ENCODE measurements at places on chromosomes 2 and 18.

GRCh38 chr2:10481055-10481665 lies 33.0 kb upstream of the ODC1 start:
- no peaks in the 10 kb centered on the region for H3K36me3 ChIP-seq
- peaks cover 4% of the 10 kb centered on the region for H3K27me3 ChIP-seq
- DNase-seq = no peak
- no peak overlapping the region for H3K4me3 ChIP-seq
- no peak overlapping the region for H3K27ac ChIP-seq
- H3K4me1 ChIP-seq = peaks cover 12% of the 10 kb centered on the region

GRCh38 chr2:145524836-145525235 lies 1004.9 kb upstream of the ZEB2 start:
- no peak overlapping the region for H3K27ac ChIP-seq
- H3K36me3 ChIP-seq = no peaks in the 10 kb centered on the region
- H3K4me3 ChIP-seq = no peak overlapping the region

GRCh38 chr2:224059178-224059577 lies 20.1 kb upstream of the SERPINE2 start:
- no peak for DNase-seq
- peaks cover 5% of the 10 kb centered on the region for H3K27me3 ChIP-seq
- H3K4me3 ChIP-seq = no peak overlapping the region
- no peak overlapping the region for H3K27ac ChIP-seq
- peaks cover 2% of the 10 kb centered on the region for H3K4me1 ChIP-seq

GRCh38 chr2:55017880-55018279 lies 32.4 kb downstream of the RTN4 start:
- no peaks in the 10 kb centered on the region for H3K36me3 ChIP-seq
- H3K27me3 ChIP-seq = no peaks in the 10 kb centered on the region
- H3K4me3 ChIP-seq = no peak overlapping the region
- peaks cover 37% of the 10 kb centered on the region for H3K4me1 ChIP-seq

DNA sequence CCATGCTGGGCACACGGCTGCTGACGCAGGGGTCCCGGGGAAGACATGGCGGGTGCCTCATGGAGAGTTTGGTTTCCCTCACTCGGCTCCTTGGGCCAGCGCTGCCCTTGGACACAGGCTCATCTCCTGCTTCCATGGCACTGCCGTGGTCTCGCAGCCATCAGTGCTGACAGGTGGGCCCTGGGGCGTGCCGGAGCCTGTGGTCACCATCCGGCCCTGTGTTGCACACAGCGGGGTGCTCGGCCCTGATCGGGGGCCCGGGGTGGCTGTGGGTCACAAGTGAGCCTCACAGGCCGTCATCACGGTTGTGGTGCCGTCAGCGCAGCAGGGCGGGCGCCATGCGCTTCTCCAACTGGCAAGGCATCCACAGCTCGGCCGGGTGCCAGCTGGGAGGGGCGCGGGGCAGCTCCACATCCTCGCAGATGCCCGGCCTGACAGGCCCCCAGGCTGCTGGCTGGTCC lies 582 bp downstream of the RTP5 start:
- no peak for DNase-seq
- peaks cover 10% of the 10 kb centered on the region for H3K27me3 ChIP-seq
- H3K4me1 ChIP-seq = peaks cover 13% of the 10 kb centered on the region
- H3K4me3 ChIP-seq = no peak overlapping the region
- H3K27ac ChIP-seq = no peak overlapping the region
- no peaks in the 10 kb centered on the region for H3K36me3 ChIP-seq

DNA sequence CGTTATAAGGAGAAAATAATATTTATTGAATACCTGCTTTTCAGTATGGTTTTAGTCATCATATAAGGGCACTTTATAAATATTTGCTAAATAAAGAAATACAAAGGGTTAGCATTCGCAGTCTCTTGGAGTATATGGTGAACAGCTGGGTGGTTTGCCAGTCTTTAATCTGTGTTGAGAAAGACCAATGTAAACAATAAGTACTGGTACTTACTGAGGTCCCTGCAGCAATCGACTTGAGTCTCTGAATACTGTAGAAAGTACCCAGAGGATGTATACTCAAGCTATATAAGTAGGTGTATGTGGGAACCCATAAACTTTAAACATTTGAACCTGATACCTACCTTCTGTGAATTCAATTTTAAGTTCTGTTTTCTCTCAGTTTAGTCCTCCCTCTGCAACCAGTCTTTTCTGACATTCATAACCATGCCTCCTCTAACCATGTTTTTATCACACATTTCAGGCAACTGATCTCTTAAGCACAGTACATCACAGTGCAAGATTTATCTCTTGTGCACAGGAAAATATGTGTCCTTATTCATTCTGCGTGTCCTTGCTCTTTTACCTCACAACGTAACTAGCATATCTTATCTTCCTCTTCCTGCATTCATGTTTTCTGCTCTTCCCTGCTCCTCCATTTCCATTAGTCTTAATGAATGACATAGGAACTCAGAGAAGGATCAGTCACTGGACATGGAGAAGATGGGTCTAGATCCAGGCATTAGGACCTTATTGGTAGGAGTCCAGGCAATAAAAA lies 21.7 kb downstream of the C18orf63 start:
- peaks cover 54% of the 10 kb centered on the region for H3K4me1 ChIP-seq
- H3K4me3 ChIP-seq = no peak overlapping the region

GRCh38 chr2:70132244-70133126 lies 45.2 kb downstream of the PCBP1 start:
- H3K27ac ChIP-seq = peak overlapping the region; percentile 99
- H3K36me3 ChIP-seq = peaks cover 4% of the 10 kb centered on the region
- peak overlapping the region; percentile 92 for H3K4me3 ChIP-seq
- H3K27me3 ChIP-seq = no peaks in the 10 kb centered on the region
- DNase-seq = no peak
- peaks cover 72% of the 10 kb centered on the region for H3K4me1 ChIP-seq

DNA sequence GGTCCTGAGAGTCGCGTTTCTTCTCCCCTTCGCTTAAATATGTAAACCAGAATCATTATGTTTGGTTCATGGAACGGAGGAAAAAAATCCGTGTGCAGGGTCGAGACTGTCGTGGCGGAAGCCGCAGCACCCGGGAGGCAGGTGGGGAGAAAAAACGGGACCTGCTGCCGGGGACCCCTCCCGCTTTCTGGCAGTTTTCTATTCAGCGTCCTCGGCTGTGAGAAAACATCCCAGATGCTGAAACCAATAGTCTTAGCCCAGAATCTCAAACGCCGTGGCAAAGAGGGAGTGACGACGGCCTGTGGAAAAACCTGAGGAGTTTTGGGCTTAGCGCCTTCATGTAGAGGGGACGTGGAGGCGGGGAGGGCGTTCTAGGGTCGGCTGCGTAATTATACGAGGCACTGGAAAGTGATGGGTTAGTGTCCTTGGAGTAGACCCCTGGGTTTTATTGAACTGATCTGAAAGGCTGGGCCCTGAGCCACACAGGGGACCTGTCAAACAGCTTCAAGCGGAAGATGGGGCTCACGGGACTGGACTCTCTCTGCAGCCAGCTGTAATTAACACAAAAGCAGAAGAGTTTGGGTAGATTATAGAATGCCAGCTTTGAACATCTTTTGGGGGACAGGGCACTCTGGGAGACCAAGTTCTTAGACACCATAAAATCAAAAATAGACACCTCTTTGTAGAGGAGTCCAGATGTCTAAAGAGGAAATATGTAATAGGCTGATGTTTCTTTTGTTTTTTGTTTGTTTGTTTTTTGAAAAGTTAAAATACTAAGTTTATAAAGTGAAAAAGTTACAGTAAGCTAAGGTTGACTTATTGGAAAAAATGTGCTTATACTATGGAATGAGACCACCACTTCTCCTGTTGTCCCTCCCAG lies 834 bp upstream of the BUB1 start:
- peak overlapping the region; percentile 97 for H3K27ac ChIP-seq
- H3K36me3 ChIP-seq = peaks cover 5% of the 10 kb centered on the region
- DNase-seq = peak; percentile 28
- H3K4me1 ChIP-seq = peaks cover 34% of the 10 kb centered on the region
- peak overlapping the region; percentile 96 for H3K4me3 ChIP-seq
- H3K27me3 ChIP-seq = no peaks in the 10 kb centered on the region

- no peaks in the 10 kb centered on the region for H3K36me3 ChIP-seq
- DNase-seq = no peak
- H3K27ac ChIP-seq = no peak overlapping the region
These were observed 120.9 kb downstream of the CLIP4 start for GRCh38 chr2:29236074-29236473.

DNA sequence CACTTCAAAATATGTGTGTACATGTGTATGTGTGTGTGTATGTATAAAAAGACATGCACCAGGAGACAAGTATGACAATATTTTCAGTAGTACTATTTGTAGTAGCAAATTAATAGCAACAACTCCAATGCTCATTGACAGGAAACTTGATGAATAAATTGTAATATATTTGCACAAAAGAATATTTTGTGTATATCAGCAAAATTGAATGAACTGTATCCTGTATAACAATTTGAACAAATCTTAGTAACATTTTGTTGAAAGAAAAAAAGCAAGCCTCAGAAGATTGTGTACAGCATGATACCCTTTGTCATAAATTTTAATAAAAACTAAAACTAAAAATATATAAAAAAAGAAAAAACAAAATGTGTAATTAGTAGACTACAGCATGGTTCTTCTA lies 1367.3 kb upstream of the TMEFF2 start:
- H3K27me3 ChIP-seq = no peaks in the 10 kb centered on the region
- no peaks in the 10 kb centered on the region for H3K4me1 ChIP-seq
- H3K4me3 ChIP-seq = no peak overlapping the region
- no peaks in the 10 kb centered on the region for H3K36me3 ChIP-seq
- DNase-seq = no peak

DNA sequence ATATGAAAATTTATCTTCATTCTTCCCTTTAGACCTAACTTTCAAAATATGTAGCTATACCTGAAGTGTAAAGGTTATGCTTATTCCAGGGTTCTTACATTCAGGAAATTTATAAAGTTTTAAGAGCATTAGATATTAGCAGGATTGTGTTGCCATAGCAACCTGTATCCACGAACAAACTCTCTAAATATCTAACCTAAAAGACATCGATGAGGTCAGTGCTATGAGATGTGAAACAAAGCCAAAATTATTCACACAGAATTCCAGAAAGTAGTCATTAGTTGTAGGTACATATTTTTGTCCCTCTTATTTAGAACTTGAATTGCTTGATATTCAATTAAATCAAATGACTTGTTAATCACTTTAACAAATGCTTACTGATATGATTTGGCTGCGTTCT lies 705.3 kb downstream of the SOCS6 start:
- H3K36me3 ChIP-seq = no peaks in the 10 kb centered on the region
- no peak overlapping the region for H3K4me3 ChIP-seq
- no peak overlapping the region for H3K27ac ChIP-seq
- H3K27me3 ChIP-seq = no peaks in the 10 kb centered on the region
- no peaks in the 10 kb centered on the region for H3K4me1 ChIP-seq

GRCh38 chr2:172896661-172897081 lies 161.0 kb downstream of the RAPGEF4 start:
- no peak overlapping the region for H3K27ac ChIP-seq
- DNase-seq = no peak
- no peak overlapping the region for H3K4me3 ChIP-seq
- H3K36me3 ChIP-seq = no peaks in the 10 kb centered on the region
- H3K4me1 ChIP-seq = no peaks in the 10 kb centered on the region

DNA sequence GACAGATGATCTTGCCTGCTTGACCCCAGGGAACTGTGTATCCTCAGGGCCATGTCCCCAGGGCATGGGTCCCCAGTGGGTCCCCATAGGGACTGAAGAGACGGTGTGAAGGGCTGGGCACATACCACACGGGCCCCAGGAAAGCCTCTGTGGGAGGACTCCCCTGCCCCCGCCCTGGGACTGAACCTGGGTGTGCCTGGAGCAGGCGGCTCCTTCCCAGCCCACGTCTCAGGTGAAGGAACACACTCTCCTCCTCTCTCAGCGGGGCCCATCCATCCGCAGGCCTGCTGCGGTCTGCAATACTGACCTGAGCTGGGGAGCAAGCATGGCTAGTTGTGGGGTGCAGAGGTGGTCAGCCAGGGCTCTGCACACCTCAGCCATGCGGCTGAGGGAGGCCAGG lies 45.2 kb downstream of the KIF1A start:
- H3K4me1 ChIP-seq = no peaks in the 10 kb centered on the region
- H3K27me3 ChIP-seq = peaks cover 4% of the 10 kb centered on the region
- H3K27ac ChIP-seq = no peak overlapping the region
- H3K36me3 ChIP-seq = no peaks in the 10 kb centered on the region

DNA sequence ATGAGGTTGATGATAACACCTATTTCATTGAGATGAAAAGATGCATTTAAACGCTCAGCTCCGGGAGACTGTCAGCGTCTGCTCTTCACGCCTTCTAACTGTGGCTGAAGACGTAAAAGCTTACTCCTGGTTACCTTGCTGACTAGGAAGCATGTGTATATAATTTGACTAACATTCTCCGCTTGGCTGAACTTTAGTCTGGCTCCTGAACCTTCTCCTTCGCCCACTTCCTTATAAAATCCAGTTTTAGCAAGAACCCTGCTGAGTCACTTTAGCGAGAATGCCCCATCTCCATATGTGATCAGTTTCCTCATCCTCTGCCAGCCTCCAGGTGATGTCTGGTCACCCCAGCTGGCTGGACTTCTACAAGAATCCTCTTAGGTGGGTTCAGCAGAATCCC lies 12.7 kb upstream of the CREG2 start:
- peaks cover 5% of the 10 kb centered on the region for H3K27me3 ChIP-seq
- DNase-seq = no peak
- peaks cover 58% of the 10 kb centered on the region for H3K4me1 ChIP-seq
- H3K27ac ChIP-seq = peak overlapping the region; percentile 84
- no peaks in the 10 kb centered on the region for H3K36me3 ChIP-seq
- peak overlapping the region; percentile 56 for H3K4me3 ChIP-seq

DNA sequence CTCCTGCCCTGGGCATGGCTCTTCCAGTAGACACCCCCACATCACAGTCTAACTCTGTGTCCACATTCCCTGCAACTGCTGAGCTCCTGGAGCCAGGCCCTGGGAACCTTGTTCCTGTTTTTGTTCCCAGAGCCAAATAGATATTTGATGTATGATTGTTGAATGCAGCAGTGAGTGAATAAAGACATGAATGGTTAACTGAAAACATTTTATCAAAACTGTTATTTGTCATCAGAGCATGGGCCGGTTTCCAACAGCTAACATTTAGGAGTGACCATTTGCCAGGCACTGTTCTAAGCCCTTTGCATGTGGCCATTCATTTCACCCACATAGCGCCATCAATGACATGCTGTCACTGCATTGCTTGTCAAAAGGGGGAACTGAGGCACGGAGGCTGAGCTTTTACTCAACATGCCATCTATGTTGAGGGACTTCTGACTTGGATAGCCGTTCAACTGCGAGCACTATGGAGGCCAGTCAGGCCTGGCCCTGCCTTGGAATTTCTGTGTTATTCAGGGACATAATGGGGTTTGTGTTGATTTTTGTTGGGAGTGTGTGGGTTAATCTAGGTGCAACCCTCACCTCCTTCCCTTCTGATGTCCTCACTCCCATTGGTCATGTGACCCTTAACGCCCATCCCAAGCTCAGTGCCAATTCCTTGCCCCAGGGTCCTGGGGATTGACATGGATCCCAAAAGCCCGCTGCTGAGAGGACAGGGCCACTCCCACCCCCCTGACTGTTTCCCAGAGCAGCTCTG lies 12.6 kb downstream of the IL1R1 start:
- H3K27me3 ChIP-seq = no peaks in the 10 kb centered on the region
- no peak overlapping the region for H3K4me3 ChIP-seq
- no peak overlapping the region for H3K27ac ChIP-seq
- no peaks in the 10 kb centered on the region for H3K4me1 ChIP-seq
